ENCODE measurements at places on chromosomes 12 and 14.

DNA sequence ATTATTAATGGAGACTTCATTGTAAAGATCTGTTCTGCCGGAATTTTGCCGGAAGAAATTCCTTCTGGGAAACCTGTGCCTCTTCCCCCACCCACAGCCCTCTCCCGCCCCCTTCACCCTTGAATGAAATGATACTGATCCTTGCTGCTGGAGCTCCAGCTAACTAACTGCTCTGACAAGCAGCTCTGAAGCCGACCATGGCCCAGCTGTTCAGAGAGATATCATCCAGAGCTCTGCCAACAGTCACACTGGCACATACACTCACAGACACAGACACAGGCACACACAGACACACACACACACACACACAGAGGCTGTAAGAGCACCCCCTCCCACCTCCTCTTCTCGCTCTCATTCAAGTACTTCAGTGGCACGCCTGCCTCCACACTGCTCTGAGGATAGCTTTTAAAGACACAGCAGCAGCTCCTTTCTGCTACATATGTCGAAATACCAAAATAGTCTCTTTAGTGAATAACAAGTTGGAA is 88.6 kb downstream of the R3HDM2 start:
- no peak for DNase-seq

GRCh38 chr12:77388445-77389265 is 323.3 kb upstream of the E2F7 start:
- DNase-seq, result no peak

DNA sequence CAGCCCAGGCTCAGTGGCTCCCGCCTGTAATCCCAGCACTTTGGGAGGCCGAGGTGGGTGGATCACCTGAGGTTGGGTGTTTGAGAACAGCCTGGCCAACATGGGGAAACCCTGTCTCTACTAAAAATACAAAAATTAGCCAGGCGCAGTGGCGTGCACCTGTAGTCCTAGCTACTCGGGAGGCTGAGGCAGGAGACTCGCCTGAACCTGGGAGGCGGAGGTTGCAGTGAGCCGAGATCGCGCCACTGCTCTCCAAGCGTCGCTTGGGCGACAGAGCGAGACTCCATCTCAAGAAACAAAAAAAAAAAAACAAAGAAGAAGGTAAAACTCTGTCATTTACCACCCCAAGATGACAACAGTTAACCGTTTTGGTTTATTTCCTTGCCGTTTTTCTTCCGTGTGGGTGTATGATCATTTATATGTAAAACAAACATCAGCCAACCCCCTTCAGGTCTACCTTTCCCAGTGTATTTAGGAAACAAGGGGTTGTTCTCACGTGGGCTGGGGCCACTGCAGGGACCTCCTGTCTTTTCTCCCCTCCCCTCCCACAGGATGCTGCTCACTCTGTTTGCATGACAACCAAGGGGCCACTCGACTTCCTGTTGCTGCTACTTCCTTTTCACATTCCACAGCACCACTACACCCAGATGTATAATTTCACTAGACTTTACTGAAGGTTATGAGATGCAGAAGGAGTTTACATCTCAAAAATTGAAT is 13.6 kb downstream of the TTC9 start:
- no peak for DNase-seq

DNA sequence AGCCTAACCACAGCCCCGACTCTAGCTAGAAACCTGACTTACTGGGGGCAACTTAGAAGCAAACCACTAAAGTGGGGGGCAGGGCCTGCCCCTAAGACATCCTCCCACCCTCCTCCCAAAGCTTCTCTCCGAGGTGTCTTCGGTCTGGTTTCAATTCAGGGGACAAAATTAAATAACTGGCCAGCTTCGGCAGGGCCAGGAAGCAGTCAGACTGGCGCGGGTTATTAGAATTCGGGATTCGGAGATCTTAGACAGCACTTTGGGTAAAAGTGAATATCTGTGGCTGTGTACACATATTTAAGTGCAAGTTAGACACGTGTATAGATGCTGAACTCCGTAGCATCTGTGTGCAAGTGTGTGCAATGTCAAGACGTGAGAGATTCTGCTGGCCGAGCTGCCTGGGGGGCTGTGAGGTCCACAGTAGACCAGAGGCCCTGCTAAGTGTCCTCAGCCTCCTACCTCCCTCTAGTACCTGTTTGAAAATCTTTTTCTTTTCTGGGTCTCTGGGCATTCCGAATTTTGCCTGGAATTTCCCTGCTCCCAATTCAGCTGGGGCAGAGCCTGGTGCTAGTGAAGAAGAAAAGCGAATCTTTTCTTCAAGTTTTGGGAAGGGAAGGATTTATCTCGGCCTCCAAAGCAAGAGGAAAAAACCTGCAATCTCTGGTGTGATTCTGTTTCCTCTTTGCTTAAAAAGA is 4.0 kb upstream of the HOXC10 start:
- no peak for DNase-seq

GRCh38 chr12:123890536-123890902 is 82.1 kb downstream of the CCDC92 start:
- DNase-seq, result no peak

DNA sequence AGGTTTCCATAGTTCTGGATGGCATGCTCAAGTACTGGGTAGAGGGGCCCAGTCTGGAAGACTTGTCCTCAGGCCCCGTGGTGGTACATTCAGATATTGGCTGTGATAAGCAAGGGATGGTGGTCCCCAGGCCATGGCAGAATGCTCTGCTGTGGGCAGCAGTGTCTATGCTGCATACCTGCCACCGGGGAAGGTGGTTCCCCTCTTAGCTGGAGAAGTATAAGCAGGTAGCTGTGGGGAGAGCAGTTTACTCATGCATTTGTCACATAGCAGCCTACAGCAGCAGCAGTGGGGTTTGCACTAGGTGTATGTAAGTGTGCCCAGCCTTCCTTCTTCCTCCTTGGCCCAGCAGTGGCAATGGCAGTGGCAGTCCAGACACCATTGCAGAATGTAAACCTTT is 69.3 kb upstream of the ADAMTS20 start:
- no peak for DNase-seq

GRCh38 chr14:24095271-24096068 is 1.4 kb downstream of the PCK2 start:
- no peak for DNase-seq

GRCh38 chr12:132222096-132222807 is 78.0 kb downstream of the NOC4L start:
- DNase-seq, result no peak

GRCh38 chr12:93514853-93515252 is 47.5 kb downstream of the MRPL42 start:
- DNase-seq, result no peak

- no peak for DNase-seq
These were observed 22.0 kb upstream of the SNRPF start for GRCh38 chr12:95836630-95837239.

DNA sequence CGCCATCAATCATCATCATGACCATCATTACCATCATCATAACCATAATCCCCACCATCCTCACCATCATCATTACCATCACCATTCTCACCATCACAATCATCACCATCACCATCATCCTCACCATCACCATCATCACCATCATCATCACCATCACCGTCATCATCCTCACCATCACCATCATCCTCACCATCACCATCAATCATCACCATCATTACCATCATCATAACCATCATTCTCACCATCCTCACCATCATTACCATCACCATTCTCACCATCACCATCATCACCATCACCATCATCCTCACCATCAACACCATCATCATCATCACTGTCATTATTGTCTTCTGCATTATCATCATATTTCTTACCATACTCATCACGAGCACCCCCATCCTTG is 245.5 kb downstream of the ADGRD1 start:
- no peak for DNase-seq

- no peak for DNase-seq
These were observed 4.2 kb downstream of the NPC2 start for GRCh38 chr14:74488786-74489397.

DNA sequence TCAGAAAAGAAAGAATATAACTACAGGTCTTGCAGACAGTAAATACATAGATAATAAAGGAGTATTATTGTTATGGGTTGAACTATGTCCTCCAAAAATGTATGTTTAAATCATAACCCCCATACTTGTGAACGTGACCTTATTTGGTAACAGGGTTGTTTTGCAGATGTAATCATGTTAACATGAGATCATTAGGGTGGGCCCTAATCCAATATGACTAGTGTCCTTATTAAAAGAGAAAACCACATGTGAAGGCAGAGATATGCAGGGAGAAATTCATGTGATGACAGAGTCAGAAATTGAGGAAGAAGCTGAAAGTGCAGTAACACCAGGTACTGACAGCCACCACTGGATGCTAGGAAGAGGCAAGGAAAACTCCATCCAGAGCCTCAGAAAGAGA is 29.0 kb downstream of the MAGOHB start:
- DNase-seq, result no peak

DNA sequence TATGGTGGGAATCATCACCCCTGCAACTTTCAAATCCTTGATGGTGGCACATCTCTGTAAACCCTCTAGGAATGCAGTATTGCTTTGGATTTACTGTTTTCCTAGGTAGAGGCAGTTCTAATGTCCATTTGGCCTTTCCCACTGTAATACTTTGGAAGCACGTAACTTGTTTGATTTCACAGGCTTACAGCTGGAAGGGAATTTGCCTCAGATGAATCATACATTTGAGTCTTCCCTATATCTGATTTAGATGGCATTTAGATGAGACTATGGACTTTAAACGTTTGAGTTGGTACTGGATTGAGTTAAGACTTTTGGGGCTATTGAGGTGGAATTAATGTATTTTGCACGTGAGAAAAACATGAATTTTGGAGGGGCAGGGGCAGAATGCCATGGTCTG is 35.9 kb downstream of the DAAM1 start:
- DNase-seq, result no peak

GRCh38 chr12:93855261-93855660 is 178.1 kb downstream of the CRADD start:
- DNase-seq, result no peak

DNA sequence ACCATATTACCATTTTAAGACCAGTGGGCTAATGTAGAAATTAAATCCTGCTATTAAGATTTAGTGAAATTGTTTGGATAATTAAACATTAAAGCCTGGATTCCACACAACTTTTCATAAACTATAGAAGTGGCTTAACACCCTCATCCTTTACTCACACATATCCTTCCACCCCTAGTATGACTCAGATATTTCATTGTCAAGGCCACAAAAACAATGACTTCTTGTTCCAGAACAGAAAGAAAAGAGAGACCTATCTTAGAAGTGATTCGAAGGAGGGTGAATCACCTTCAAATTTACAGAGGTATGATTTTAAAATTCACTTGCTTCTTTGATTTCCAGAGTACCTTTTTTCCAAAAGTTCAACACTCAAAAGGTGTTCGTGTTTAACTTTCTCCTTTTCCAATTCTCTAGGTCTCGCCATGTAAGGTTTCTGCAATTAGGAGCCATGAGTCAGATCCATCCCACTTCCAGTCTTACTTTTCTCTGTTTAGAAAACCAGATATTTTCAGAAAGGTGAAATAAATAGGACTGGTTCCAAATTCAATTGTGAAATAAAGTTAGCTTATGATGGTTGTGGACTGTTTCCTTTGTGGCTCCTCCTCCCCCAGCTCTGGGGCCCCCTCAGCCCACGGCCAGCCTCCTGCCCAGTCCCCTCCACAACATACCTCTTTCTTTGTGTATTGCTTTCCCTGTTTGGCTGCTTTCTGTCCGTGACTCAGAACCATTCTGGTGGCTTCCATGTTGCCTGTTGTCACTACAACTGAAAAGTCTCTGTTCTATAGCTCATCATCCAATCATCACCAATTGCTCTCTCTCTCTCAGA is 24.6 kb upstream of the MGP start:
- no peak for DNase-seq

DNA sequence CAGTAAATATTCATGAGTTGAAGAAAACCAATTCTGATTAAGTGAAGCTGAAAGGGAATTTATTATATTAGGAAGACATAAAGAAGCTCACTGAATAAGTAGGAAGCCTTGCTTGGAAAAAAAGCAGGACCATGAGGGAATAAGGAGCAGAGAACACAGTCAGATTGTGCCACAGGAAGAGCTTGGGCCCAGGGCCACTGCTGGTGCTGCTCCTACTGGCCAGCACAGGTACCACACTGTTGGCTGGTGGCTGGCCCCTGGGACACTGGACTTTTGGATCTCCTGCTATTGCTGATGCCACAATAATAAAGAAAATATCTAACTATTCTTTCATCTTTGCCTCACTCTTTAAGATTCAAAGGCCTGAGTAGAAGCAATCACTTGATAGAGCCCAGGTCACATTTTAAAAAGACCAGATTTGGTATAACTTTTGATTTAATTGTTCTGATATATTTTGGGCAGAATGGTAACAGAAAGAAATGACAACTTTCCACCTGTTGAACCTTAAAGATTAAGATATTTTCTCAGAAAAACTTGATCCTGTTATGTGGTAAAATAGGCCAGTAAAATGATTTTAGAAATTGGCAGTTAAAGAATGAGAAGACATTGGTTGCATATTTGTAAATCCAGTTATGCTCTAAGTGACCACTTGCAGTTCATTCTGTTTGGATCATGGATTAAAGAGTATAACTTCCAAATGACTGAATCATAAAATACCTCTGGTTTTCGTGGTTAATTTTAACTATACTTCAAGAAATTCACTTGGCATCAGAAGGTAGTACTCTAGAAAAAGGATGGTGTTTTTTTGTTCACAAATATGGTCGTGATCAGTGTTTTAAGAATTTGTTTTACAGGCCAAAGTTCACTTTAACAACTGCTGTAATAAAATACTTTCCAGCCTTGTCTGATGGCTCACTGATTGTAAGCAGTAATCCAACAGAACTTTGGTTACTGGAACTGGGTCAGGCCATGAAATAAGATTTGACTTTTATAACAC is 68.3 kb downstream of the DERA start:
- peak; percentile 34 for DNase-seq

DNA sequence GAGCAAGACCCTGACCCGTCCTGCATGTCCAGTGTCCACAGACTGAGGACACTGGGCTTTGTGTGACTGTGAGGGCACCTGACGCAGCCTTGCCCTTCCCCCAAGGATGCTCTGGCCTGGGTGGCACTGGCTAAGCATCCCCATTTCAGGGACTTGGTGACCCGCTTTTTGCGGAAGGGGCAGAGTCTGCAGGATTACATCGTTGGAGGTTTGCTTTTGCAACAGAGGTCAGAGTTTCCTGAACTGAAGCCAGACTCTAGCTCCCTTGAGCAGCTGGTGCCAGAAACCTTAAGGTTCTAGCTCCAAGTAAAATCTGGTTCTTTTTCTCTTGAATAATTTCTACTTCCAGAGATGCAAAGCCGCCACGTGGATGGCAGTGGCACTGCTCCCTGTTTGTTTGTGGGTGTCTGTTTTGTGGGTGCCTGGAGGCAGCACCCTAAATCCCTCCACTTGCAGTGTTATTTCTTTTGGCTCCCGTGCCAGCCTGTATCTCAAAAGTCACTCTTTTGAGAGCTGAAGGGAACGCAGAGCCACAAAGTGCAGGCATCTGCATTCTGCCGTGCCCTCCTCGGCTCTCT is 184.7 kb downstream of the TSPAN9 start:
- no peak for DNase-seq

- no peak for DNase-seq
These were observed 245.8 kb upstream of the PDZRN4 start for GRCh38 chr12:40942326-40942725.

- no peak for DNase-seq
These were observed 50.7 kb upstream of the WSCD2 start for GRCh38 chr12:108078428-108078827.

- DNase-seq, result no peak
These were observed 34.6 kb downstream of the ATF7 start for GRCh38 chr12:53591301-53592206.

GRCh38 chr12:129670256-129670920 is 233.4 kb downstream of the TMEM132D start:
- no peak for DNase-seq

- no peak for DNase-seq
These were observed 693 bp downstream of the MAP3K9 start for GRCh38 chr14:70808416-70809224.
